ENCODE measurements at places on chromosomes 16 and 17. TPM values are rescaled to one million over a fixed set of nuclear protein-coding genes. Genes with fewer than 3 reads are reported as not detected.
A peak's percentile ranks its signal among the peaks of the same experiment; 100 is the strongest.

DOC2A gene
- not detected for total RNA-seq

TMEM204 gene
- total RNA-seq = 0.58 TPM

CCL4 gene
- 8.8 TPM for total RNA-seq

TMC8 gene
- total RNA-seq = 235 TPM

GRCh38 chr16:27945233-27945973 is 118.1 kb downstream of the GSG1L start:
- no peak for DNase-seq

DNA sequence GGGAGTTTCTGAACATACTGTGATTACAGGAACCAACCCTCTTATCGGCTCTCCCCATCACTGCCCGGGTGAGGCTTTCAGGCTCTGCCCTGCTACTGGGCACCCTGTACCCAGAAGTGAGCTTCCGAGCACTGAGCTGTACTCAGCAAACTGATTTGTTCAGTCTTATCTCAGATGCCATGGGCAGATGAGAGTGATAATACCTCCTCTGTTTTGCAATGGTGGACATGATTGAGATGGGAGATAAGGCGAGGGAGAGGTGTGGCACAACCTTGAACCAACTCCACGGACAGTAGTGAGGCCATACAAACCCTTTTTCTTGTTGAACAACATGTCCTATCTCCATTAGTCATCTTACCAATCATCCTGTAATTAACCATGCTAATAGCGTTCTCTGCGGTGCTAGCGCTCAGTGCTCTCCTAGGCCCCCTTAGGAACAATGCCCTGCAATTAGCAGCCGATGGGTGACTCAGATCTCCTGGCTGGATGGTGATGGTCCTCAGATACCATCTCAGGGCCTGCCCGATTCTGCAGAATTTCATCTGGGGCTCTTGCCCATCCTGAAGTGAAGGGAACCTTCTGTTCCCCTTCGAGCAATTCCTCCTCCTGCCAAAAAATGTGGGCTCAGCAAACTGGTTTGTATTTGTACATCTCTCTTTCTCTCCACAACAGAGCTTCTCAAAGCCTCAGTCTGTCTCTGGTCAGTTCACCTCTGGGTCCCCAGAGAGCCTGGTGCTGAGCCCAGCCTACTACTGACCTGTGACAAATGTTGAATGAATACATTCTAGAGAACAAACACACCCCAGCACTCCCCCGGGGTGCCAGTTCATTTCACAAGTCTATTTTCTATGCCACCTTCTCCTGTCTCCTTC is 139.3 kb upstream of the IRX3 start:
- DNase-seq = no peak

GRCh38 chr17:80316927-80317705 is 56.5 kb downstream of the RNF213 start:
- DNase-seq = no peak

DNA sequence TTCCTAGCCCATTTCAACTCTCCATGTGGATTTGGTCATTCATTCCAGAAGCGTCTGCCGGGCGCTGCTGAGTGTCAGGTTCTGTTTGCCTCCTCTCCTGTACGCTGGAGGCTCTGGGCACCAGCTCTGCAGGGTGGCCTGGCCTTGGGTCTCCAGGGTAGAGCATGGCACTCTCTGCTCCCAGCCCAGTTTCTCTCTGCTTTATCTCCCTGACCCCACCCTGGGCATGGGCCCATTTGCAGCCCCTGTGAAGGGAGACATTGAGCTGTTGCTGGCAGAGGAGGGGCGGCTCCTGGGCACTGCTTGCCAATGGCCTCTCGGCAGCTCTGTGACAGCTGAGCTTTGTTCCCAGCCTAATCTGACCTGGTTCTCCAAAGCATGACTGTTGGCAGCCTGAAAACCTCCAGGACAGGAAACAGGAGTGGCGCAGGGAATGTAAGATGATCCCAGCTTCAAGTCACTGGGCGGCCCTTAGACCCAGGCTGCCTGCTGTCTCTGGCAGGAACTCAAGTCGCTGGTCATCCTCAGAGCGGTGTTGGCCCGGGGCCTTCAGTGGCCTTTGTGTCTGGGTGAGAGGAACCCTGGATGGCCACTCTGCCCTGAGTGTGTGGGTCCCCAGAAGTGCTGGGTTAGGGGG is 146.8 kb downstream of the SEC14L1 start:
- no peak for DNase-seq

DNA sequence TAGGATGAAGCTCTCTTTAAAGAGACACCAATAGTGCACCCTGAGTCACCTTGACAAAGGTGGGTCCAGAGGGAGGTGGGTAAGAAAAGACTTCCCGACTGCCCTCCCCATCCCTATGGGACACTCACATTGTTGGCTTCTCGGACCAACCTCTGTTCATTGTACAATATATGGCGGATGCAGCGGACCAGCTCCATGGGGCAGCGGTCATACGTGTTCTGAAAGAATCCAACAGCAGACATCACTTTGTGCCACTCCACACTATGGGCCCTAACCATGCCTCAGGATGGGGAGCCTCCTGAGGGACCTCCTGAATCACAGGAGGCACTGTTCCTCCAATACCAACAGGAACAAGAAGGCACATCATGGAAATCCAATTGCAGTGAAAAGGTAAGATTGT is 30.4 kb upstream of the GHDC start:
- DNase-seq = no peak

- DNase-seq = peak; percentile 69
These were observed 5.8 kb downstream of the RNF40 start for GRCh38 chr16:30767767-30768465.

DNA sequence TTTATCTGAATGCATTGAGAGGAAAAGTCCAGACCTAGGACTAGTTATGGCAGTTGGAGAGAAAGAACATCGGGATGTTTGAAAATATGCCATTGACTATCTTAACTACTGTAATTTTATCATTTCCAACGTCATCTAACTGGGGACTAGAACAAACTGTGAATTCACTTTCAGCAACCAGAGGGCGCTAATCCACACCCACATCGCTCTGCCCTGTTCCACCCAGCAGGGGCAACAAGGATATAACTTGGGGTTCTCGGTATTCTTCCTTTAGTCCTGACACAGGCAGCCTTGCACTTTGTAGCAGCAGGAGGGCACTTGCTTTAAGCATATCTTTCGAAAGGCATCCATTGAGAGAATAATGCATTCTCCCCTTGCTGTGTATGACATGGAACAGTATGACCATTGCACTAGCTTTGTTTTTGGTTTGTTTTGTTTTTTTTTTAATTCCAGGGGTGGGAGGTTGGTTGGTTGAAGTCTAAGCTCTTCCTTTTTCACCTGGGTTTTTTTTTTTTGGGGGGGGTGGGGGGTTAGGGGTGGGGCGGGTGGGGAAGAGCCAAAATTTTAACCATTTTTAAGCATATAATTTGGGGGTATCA is 31.5 kb downstream of the SIAH1 start:
- peak; percentile 84 for DNase-seq

DNA sequence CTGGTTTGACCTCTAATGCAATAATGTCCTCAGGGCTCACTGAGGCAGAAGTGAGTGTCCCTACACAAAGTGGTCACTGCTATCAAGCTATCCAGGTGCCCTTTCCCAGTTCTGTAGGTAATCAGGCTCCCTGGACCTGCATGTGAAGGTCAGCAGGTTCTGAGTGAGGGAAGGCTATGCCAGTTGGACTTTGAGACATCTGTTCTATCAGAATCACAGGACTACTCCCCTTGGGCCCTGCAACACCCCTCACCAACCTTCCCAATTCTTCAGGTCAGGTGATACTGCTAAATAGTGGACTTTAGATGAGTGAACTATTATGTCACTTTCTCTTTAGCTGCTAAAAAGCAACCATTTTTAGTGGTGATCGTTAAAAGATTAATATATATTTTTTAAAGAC is 37.6 kb downstream of the ZZEF1 start:
- DNase-seq = no peak
